Kidney tubule cell (primary cell): ENCODE measurements at places on chromosomes 6 and 20.
A peak's percentile ranks its signal among the peaks of the same experiment; 100 is the strongest.

GRCh38 chr20:10434832-10435812, at the start of gene SLX4IP:
SLX4IP (plus strand) TSS chr20:10435305; CDS start chr20:10458205, 22,900 bp downstream.
- DNase-seq = peak; percentile 98

DNA sequence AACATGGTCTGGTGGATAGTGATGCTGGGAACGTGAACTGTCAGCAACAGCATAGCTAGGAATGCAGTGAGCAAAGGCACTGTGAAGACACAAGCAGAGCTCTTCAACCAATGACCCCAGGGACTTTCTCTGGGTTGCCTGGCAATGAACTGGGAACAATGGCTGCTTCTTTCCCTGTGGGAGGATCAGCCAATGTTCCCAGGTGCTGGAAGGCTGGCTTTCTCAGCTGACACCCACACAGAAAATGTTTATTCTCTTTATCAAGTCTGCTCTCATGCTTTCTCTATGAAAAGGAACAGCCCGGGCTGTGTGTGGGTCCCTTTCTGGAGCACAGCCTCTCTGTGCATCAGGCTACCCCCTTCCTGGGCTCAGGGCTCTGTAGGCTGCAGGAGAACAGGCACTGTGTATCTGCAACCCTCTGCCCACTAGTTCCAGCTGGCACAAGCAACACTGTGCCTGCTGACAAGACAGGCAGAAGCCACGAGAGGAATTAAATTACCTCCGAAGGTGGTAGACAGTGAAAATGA, 54.2 kb downstream of the HFE start:
- no peak for DNase-seq

DNA sequence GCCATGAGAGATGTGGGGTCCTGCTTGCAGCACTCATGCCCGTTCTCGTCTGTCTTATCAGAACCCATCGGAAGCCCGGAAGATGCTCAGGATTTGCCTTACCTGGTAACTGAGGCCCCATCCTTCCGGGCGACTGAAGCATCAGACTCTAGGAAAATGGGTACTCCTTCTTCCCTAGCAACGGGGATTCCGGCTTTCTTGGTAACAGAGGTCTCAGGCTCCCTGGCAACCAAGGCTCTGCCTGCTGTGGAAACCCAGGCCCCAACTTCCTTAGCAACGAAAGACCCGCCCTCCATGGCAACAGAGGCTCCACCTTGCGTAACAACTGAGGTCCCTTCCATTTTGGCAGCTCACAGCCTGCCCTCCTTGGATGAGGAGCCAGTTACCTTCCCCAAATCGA, 8.3 kb downstream of the PI16 start:
- DNase-seq = peak; percentile 48

- DNase-seq = no peak
Measured at GRCh38 chr6:39902786-39903465, 31.3 kb downstream of the MOCS1 start.

GRCh38 chr20:13205425-13205824, 15.6 kb upstream of the ISM1 start:
- no peak for DNase-seq

GRCh38 chr6:35754452-35755277, 17.8 kb downstream of the ARMC12 start:
- DNase-seq = peak; percentile 41

GRCh38 chr6:103872678-103873077, 987.0 kb downstream of the HACE1 start:
- no peak for DNase-seq

- peak; percentile 72 for DNase-seq
Measured at GRCh38 chr6:138044458-138044857, 62.8 kb downstream of the PERP start.

- DNase-seq = no peak
Measured at GRCh38 chr6:149266659-149267058, 50.9 kb upstream of the TAB2 start.

GRCh38 chr6:14953836-14954235, 292.0 kb upstream of the JARID2 start:
- no peak for DNase-seq

DNA sequence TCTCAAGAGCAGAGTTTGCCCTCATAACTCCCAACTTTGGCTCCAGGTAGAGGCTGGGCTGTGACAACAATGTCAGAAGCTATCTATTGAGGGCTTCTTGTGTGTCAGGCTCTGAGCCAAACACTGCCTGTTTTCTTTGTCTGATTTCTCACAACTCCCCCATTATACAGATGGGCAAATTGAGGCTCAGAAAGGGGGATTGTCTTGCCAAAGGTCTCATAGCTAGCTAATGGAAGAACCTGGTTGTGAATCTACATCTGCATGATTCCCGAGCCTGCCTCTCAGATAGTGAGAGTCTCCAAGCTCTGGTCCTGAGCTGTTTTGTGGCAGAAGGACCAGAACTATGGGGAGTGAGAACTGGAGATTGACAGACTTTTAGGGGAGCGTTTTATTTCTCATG, 1.4 kb downstream of the CD40 start:
- no peak for DNase-seq

DNA sequence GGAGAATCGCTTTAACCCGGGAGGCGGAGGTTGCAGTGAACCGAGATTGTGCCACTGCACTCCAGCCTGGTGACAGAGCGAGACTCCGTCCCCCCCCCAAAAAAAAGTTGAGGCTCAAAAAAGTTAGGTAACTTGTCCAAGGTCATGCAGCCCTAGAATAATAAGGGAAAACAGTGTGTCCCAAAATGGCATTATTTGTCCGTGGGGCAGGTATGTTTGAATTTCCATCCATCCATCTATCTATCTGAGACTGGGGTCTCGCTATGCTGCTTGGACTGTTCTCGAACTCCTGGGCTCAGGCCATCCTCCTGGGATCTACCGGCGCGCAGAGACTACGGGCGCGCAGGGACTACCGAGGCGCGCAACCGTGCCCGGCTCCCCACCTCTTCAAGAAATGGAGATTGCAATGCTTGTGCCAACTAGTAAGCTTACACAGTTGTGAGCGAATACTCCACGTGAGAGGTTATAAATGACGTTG, 374 bp upstream of the ABCC10 start:
- no peak for DNase-seq
